Muscle of leg (tissue), 16 donors: ENCODE measurements at places on chromosomes 5 and 9. TPM values are rescaled to one million over a fixed set of nuclear protein-coding genes. Genes with fewer than 3 reads are reported as not detected.

DNA sequence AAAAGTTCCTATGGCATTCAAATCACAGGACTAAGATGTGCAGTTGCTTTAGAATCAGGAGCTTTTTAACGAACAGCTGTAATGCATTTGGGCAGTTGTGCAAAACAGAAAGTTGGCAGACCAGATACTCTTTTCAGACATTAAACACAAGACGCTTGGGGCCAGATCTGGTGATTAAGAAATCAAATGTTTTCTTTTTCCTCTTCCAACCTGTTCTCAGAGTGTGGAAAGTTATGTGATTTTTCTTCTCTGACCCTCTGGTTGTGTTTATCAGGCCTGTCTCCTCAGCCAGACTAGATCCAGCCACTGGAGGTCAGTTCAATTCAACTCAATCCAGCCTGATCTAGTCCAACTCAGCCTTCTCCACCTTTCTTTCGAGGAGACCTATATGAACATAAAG, 298.5 kb upstream of the PCSK5 start:
- DNase-seq: peak; percentile 80

DNA sequence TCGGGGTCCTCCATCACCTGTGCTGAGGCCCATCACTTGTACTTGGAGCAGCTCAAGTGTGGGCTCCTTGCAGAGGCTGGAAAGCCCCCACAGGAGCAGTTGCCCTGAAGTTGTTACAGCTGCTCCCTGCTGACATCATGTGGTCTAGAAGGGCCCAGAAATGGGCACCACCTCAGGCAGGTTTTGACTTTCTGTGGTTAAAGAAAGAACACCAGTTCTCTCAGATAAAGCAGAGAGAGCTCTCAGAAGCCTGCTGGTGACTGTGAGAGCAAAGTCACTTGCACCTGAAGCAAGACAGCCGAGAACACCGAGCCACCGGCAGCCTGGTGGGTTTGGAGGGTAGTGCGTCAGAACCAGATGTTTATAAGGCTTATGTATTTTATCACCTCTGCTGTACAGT, 70.4 kb downstream of the MVB12B start:
- no peak for DNase-seq

The ZNF462 gene
- total RNA-seq: 18.8 TPM

The GCNT4 gene
- 0.04 TPM for total RNA-seq

DNA sequence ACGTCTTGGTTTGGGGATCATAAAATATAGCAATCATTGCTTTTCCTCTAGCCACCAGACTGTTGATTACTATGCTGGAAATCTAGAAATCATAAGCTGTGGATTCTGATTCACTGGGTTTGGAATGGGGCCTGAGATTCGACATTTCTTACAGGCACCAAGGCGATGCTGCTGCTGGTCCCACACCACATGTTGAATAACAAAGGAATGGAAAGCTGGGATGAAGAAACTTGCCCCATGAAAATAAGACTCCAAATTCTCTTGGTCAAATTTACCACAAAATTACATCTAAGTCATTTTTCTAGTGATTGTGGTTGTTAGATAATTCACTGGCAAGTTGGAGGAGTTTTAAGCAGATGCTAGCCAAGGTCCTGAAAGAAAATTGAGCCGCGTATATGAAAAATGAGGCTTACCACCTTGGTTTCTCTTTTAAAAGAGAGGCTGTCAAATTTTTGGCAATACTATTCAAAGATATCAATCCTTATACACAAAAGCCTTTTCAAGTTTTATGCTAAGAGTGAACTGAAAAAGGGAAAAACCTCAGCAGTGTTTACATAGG, 23.0 kb upstream of the MEIKIN start:
- no peak for DNase-seq

The MRPL50 gene
- 16.6 TPM for total RNA-seq

GRCh38 chr9:116873937-116874914, 187.1 kb downstream of the TRIM32 start:
- DNase-seq: no peak

GRCh38 chr5:66788556-66788955, 192.4 kb downstream of the MAST4 start:
- DNase-seq: no peak

- DNase-seq: no peak
Measured at GRCh38 chr5:143055596-143056338, 285.6 kb downstream of the ARHGAP26 start.

- no peak for DNase-seq
Measured at GRCh38 chr5:80540691-80541090, 29.4 kb downstream of the ANKRD34B start.

The ARHGEF37 gene
- total RNA-seq: 3.9 TPM

The LIX1 gene
- total RNA-seq: 5.3 TPM

DNA sequence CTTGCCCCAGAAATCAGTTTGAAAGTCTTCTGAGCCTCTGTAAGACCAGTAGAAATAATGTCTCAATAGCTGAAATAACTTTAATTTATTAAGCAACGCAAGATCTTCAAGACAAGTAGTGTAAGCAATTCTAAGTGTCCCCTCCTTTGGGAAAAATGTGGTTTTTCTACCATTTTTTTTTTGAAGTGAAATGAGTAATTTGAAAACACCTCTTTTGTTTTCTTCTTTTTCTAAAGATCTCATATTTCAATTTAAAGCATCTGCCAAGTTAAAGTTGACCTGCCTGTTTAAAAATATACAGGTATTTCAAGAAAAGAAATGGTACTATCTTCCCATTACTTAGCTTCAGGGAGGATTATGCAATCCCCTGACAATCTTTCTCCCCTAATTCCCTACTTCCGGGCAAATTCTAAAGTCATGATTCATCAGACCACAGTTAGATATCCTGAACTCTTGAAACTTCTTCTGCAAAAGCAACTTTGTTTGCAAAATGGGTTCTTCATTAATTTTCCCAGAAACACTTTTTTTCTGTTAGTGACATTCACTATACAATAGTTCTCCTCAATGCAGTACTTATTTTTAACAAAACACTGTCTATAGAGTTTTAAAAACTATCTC, 7.8 kb upstream of the ANXA1 start:
- DNase-seq: peak; percentile 68

DNA sequence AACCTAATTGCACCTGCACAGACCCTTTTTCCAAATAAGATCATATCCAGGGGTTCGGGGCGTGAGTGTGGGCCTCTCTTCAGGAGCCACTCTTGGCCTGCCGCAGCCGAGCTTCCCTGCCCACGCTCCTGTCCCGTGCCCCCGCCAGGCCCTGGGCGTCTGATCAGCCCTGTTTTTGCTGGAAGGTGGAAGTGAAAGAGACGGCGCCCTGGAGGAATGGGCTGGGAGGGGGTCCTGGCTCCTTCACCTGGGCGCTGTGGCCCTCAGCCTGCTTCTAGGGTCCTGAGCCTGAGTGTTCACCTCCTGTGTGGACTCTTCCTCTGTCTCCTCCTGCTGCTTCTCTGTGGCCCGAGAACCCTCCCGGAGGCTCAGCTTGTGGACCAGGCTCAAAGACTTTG, 11.2 kb upstream of the COL5A1 start:
- DNase-seq: no peak

GRCh38 chr9:33165263-33166151, 1.6 kb downstream of the B4GALT1 start:
- DNase-seq: peak; percentile 68
